ENCODE measurements at places on chromosomes 6 and 20.

- no peak for DNase-seq
Measured at GRCh38 chr6:102501615-102502014, 1108.1 kb downstream of the GRIK2 start.

DNA sequence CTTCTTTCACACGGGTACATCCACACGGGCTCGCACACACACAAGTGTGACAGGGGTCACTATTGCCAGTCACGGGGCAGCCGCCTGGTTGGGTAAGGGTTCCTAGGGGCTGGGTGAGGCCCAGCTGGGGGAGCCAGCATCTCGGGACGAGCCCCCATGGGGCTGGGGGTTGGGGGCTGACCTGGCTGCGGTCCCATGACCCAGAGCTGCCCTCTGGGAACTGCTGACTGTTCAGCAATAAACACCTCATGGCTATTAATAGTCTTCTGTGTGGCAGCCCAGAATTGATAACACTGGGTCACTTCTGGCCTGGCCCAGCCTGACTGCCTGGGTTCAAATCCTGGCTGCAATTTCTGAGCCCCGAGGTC is 23.8 kb downstream of the VEGFA start:
- no peak for DNase-seq

GRCh38 chr20:24604966-24605665 is 135.7 kb downstream of the SYNDIG1 start:
- no peak for DNase-seq

DNA sequence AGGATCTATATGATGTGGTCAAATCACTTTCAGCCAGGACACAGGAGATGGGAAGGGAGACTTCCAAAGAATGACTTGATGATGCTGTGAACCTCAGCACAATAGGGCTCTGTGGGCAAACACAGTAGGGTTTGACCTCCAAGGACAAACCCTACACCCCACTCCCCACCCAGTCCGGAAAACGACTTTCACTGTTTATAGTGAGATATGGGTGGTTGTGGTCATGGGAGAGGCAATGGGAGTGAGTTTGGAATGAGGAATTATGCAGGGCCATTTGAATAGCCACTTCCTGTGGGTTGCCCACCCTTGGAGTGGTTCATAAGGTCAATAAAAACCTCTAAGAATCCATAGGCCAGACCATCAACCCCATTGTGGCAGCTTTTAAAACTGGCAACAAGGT is 38.4 kb upstream of the PRND start:
- no peak for DNase-seq

GRCh38 chr20:50220894-50221365 is 30.3 kb downstream of the CEBPB start:
- no peak for DNase-seq

- DNase-seq, result no peak
Measured at GRCh38 chr6:67887747-67888545, 747.1 kb upstream of the ADGRB3 start.

GRCh38 chr6:80161434-80161833 is 55.0 kb downstream of the BCKDHB start:
- no peak for DNase-seq

DNA sequence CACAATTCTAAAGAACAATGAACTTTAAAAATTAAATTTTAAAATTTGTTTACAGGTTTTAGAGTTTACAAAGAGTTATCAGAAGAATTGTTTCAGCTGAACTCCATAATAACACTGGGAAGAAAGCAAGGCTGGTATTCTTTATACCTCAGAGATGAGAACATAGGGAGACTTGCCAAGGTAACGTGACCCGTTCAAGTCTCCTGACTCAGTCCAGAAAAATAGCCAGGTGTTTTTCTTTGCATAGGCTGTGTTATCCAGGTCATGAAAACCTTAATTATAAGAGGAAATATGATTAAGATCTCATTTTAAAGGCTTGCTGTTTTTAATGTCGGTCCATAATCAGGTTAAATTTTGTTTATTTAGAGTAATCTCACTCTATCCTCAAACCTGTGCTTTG is 8.5 kb upstream of the C6orf141 start:
- DNase-seq, result no peak

GRCh38 chr6:20024316-20024673 is 187.1 kb downstream of the ID4 start:
- DNase-seq, result no peak

GRCh38 chr6:119985952-119986736 is 636.6 kb upstream of the MAN1A1 start:
- DNase-seq, result no peak

DNA sequence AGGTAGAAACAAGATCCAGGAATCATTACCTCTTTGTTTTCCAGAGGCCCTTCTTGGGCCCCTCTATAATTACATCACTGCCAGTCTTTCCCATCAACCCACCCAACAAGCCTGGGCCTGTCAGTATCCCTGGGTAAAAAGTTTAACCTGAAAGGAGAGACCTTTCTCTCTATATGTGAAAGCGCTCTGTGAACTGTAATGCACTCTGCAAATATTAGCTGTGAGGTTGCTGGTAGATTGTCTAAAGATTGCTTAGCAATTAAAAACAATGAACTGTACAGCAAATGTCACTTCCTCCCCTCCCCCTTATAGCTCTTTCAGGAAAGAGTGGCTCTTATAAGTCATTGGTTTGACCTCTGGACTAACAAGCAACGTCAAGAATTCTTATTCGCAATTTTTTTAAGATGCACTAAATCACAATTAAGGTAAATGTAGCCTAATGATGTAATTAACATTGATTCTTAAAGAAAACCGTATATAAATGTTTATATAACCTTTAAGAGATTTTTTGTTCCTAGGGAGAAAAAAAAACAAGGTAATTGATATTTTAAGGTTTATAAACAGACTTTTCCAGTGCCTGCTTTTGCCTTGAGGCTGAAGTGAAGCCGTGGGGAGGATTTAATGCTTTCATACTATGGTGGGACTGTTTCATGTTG is 18.4 kb downstream of the ECT2L start:
- DNase-seq, result no peak

DNA sequence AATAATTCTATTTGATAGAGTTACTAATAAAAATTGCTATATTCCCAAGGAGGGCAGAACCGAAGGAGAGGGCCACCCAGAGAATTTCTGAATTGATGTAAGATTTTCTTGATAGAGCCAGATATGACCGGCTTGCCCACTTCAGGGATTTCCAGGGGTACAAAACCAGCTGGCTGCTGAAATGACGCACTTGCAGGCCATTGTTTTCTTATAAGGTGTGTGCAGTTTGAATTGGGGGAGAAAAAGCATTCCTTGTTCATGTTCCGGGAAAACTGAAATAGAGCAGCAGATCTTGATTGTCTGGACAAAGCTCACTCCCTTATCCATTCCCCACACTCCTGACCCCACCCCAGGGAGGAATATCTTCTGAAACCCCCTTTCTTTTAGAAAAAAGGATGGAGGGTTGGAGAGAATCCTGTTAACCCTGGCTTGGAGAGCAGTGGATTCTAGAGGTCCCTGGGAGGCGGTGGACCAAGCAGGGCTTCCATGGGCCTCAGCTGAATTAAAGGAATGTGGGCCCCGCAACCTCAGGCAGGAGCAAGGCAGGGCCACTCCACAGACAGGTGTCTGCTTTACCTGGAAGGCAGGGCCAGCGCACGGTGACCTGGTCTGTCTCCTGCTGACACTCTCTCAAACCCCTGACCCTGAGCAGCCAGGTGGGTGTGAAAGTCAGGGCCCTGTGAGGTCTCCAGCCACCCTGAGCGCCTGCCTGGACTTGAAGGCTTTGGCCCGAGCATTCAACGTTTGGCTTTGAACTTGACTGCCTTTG is 96.4 kb downstream of the TMEM170B start:
- DNase-seq, result no peak

GRCh38 chr6:56144538-56145324 is 102.6 kb downstream of the COL21A1 start:
- no peak for DNase-seq

DNA sequence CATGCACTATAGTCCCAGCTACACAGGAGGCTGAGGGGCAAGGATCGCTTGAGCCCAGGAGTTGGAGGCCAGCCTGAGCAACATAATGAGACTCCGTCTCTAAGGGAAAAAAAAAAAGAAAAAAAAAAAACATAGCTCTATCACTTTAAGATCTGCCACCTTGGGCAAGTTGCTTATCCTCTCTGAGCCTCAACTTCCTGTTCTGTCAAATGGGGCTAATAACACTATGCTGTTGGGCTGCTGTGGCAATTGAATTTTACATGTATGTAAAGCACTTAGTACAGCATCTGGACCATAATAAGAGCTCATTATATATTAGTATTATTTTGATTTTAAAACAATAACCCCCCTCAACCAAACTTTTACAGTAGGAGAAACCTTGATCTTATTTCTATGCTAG is 141.5 kb downstream of the ATXN1 start:
- DNase-seq, result no peak

DNA sequence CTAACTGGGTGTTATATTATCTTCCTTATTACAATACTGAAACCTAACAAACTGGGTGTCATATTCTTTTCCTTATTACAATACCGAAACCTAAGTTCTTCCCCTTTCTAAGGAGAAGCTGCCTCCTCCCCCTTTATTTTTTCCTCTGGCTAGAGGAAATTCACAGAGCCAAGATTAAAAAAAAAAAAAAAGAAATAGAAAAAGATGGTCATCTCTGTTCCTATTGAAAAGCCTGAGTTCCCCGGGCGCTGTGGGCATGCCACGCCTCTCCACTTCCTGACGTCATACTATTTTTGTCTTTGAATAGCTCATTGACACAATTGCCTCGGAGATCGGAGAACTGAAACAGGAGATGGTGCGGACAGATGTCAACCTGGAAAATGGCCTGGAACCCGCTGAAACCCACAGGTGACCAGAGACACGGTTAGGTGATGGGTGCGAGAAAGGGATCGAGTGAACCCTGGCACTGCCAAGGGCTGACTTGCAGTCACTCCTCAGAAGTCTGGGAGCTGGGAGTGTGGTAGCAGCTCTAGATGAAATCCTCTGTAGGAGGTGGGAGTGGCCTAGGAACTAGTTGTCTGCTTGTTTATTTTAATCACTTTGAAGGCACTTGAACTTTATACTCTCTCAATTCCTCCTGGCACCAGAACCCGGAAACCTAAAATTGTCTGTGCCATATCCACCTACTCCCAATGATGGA is 82.2 kb upstream of the NAA20 start:
- DNase-seq, result no peak

- no peak for DNase-seq
Measured at GRCh38 chr6:18269253-18269652, 4.9 kb upstream of the DEK start.

DNA sequence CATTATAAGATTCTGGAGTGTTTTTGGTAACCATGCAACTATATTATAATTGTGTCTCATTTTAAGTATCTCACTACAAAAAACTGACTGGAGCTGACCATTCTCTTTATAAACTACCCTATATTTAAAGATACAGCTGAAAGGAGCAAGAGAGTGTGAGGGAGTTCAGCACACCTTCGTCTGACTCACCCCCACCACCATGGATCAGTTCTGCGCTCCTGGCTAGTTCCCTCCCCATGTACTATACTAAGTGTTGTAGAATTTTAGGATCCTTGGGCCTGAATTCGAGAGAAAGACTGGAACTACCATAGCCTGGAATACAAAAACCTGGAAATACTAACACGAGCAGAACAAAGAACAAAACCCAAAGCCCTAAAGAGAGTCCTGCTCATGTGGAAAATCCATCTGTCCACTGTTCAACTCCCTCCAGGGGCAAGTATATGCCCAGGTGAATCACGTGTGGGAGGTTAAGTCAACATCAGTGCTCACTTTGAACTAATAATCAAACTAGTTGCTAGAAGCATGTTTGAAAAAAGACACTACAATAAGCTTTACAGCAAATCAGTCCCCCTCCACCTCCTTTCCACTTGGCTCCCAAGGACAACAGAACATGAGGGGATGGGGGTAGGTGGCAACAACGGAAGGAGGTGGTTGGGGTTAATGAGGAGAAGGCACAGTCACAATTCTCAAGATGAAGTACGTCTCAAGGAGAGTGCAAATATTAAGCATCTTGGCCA is 46.8 kb downstream of the ELOVL5 start:
- no peak for DNase-seq

- DNase-seq, result no peak
Measured at GRCh38 chr6:169725125-169726048, 1.1 kb upstream of the PHF10 start.

- DNase-seq, result no peak
Measured at GRCh38 chr6:102114402-102114801, 720.9 kb downstream of the GRIK2 start.

- no peak for DNase-seq
Measured at GRCh38 chr6:80331974-80332373, 225.5 kb downstream of the BCKDHB start.

DNA sequence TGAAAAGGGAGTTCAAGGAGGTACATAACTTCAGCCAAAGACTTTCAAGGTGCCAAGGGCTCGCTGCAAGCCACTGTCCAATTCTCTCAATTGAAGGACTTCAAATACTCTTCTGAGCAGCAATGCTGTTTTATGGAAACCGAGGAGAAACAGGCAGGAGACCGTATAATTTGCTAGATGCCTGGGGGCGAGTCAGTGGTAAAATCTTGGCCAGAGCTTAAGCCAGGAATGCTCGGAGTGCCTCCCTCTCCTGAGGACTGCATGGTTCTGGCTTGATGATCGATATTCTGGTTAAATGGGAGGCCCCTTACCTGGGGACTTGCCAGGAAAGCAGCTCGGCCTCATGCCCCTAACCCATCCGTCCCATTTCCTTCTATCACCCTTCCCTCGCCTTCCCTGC is 35.8 kb upstream of the NOP56 start:
- no peak for DNase-seq

GRCh38 chr20:12391099-12391498 is 473.4 kb downstream of the BTBD3 start:
- DNase-seq, result no peak

DNA sequence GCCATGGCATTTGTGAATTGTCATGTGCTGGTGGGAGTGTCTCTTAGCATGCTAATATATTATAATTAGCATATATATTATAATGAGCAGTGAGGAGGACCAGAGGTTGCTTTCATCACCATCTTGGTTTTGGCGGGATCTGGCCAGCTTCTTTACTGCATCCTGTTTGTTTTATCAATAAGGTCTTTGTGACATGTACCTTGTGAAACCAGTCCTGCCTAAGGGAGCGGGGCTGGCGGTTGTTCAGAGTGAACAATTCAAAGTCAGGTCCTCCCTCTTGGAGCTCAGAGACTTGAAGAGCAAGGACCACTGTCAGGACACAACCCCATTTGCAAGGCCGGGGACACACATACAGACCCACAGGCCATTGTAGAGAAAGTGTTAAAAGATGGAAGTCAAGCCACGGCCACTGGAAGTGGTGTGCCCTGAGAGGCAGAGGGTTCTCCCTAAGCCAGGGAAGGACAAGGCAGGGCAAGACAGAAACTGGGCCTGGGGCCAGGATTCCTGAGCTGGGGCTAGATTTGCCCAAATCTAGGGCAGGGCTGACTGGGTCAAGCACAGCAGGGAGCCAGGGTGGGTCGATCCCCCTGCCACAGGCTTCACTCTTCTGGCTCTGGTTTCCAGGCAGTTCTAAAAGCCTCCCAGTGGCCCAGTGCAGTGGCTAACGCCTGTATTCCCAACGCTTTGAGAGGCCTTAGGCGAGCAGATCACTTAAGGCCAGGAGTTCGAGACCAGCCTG is 14.2 kb downstream of the SLC52A3 start:
- DNase-seq, result no peak
